Mesendoderm (in vitro differentiated cells): ENCODE measurements at places on chromosomes 2 and 18.
A peak's percentile ranks its signal among the peaks of the same experiment; 100 is the strongest.

DNA sequence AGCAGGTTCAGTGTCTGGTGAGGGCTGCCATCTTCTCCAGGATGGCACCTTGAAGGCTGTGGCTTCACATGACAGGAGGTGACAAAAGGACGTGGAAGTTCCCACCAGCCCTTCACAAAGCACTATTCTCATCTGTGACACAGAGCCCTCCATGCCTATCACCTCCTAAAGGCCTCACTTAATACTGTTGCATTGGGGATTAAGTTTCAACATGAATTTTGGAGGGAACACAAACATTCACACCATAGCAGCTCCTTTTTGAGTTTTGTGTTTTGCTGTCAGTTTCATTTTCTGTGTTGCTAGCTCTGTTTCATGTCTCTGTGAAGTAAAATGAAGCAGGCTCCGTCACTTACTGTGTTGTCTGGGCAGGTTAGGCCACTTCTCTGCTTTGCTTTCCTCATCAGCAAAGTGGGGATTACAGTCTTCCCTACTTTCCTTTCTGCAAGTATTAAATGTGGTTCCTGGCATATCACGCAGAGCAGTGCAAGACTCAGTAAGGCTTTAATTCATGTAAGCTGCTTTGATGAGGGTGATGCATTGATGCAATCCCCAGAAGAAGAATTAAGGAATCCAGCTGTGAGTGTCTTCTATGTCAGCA, 31.6 kb downstream of the LIMS1 start:
- DNase-seq = no peak

DNA sequence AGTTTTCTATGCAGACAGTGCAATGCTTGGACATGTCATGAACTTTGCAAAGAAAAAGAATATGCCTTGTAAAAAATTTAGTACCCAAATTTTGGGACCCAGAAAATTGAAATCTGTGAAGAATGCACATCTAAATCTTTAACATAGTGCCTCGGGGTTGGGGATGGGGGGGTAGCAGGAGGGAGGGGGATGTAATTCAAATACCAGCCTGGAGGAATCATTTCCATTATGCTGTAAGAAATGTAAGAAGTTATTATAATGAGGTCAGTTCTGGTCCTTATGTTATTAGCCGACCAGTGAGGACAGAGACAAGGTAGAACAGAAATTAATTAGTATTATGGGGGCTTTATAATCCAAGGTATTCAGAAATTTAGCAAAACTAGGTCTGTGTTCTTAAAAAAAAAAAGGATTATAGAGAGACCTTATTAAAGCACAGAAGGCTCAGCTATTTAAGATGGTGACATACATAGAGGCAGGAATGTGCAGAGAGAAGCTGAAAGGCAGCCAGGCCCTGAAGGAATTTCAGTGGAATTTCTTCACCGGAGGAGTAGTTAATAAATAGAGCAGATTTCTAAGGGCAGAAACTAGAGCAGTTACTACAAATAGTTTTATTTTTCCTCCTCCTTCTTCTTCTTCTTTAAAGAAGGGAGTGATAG, 89.0 kb upstream of the RBMS1 start:
- DNase-seq = peak; percentile 82

DNA sequence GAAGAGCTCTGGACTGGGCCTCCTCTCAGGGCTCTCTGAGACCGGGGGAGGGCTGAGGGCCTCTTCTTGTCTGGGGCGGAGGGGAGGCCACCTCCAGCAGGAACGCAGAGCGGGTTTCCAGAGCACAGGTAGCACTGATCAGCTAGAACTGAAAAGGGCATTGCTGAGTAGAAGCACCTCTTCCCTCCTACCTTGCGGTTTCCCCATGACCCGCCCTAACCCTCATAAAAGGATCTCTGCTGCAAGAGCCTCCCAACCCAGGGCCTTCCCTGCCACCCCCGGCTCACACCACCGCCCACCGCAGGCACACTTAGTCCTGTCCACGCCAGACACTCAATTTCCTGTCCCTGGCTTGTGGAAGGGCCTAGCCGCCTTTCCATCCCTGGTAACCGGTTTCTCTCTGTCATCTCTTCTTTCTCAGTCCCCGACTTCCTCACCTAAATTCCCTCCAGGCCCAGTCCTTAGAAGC, 966 bp downstream of the ADCY3 start:
- DNase-seq = peak; percentile 46

GRCh38 chr18:9927392-9928063, 13.7 kb downstream of the VAPA start:
- no peak for DNase-seq

DNA sequence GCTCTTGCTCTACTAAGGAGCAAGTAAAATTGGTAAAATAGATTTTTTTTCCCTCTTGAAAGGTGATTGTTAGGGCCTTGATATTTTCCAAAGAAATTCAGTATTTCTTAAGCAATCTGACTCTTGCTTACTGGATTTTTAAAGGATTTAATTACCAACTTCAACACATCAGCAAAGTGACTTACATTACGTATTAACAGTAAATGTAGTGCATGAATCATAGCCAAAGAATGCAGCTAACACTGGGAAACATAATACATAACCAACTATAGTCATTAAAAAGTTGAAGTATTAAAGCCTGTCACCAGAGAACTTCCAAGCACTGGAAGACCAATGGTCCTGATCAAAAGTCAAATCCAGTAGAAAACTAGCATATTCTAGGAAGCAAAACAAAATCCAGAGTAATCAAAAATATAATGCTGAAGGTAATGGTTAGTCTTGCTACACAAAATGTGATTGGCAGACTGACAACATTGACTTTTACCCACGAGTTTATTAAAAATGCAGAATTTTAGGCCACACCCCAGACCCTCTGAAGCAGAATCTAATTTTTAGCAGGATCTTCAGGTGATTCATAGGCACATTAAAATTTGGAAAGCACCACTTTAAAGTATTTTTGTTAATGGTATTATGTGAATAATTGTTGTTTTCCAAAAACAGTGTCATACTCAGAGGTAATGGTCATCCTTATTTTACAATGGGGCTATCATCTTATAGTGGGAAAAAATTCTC, 31.8 kb upstream of the CAVIN2 start:
- DNase-seq = no peak

- DNase-seq = no peak
These were observed 175.2 kb downstream of the SH3RF3 start for GRCh38 chr2:109304242-109304641.

DNA sequence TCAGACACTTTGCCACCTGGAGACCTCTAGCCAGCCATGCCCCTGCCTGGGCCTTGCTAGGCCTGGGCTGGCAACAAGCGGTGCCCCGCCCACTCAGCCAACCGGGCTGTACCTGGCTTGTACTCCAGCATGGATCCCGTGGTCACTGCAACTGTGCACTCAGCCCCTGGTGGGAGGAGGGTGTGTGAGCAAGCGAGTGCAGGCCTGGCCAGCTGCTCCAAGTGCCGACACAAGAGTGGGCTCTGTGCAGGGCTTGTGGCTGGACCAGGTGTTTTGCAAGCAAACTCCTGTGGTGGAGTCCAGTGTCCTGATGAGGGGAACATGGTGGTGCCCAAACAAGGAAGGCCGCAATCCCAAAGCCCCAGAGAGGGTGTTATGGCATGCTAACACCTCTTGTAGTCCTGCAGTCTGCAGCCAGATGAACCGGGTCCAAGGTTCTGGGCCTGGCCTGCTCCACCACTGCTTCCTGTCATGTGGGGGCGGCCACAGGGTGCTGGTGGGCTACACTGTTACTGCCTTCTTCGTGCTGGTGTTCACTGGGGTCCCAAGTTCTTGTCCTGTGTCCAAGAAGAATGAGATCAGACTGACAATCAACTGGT, 60.1 kb upstream of the CD28 start:
- DNase-seq = no peak

DNA sequence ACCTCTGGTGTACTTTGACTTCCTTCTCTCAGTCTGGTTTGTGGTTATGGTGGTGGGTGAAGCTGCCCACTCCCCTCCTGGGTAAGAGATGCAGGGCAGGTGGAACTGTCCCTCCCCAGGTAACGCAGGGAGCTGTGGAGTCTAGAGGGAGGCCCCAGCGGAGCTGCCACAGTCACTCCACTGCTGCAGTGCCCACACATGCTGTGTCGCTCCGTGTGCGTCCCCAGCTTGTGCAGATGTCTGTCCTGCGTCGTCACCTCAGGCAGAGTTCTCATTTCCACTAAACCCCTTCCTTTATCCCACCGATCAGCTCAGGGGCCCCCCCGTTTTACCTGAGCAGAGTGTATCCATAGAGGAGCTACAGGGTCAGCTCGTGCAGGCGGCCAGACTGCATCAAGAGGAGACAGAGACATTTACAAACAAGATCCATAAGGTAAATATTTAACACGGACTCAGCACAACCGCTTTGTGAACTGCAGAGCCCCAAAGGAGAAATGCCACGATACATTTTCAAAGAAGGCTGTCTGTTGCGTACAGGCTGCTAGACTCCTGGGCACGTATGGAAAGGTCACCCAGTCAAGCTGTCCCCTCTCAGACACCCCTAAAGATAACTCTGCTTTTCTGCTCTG, 87.4 kb downstream of the MTCL1 start:
- no peak for DNase-seq

- DNase-seq = peak; percentile 49
These were observed 215.2 kb downstream of the GULP1 start for GRCh38 chr2:188506843-188507242.

- DNase-seq = no peak
These were observed 5.8 kb upstream of the OSBPL6 start for GRCh38 chr2:178188466-178188865.

DNA sequence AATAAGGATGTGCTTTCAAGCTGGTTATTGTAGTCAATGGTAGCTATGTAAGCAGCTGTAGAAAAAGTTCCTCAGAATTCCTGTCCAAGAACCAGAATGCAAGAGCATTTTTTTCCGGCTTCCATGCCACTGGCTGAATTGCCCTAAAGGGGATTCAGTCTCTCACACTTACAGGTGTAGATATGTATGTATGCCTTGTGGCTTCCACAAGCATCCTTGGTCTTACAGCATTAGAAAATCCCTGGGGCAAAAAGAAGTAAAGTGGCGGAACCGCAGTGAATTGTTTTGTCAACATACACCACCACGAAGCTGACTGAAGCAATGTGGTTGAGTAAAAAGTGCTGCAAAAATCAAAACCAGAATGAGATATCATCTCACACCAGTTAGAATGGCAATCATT, 54.6 kb downstream of the FANCL start:
- DNase-seq = peak; percentile 29

- no peak for DNase-seq
These were observed 307.2 kb upstream of the MMADHC start for GRCh38 chr2:149894760-149895159.

DNA sequence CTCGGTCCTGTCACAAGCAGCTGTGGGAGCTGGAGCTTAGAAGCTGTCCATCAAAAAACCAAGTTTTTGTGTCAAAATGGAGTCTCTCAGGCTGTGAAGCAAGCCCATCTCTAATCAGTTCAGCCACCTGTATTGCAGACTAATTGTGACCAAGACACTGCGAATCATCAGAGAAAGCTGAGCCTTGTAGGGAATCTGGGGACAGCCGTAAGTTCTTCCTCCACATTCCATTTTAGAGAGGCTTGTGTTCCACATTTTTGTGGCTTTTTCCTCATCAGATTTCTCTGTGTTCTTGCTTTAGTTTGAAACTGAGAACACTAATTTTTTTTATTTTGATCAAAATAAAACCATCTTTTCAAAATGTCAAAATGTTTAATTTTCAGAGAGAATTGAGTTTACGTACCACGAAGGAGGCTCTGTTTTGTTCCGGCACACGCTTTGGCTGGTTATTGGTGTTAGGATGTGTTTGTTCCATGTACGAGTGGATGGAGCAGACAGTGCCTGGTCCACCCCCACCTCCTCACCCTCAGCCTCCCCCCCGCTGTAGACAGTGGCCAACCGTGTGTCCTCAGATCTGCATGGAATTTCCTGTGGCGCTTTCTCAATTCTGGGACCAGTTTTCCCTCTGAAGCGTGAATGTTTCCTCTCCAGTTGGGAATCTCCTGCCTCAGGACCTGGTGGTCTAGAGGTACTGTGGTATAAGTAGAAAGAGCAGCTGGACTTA, 140.8 kb downstream of the AGAP1 start:
- no peak for DNase-seq

DNA sequence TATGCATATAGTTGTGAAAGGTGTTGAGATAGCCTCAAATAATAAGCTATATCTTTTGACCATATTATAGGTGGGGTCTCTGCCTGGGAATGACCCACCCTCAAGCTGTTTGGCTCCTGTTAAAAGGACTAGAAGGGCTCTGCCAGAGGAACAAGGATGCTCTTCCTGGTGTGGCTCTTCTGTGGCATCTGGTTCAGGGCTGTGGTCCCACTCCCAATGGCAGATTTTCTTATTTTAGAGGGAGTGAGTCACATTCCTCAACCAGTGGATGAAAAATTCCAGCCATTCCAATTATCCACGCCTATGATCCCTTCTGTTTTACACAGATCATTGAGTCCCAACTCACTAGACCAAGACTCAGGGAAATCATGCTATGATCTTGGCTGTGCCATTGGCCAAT, 119.9 kb downstream of the PARD3B start:
- peak; percentile 77 for DNase-seq
